ENCODE measurements at places on chromosomes 6 and 20.

DNA sequence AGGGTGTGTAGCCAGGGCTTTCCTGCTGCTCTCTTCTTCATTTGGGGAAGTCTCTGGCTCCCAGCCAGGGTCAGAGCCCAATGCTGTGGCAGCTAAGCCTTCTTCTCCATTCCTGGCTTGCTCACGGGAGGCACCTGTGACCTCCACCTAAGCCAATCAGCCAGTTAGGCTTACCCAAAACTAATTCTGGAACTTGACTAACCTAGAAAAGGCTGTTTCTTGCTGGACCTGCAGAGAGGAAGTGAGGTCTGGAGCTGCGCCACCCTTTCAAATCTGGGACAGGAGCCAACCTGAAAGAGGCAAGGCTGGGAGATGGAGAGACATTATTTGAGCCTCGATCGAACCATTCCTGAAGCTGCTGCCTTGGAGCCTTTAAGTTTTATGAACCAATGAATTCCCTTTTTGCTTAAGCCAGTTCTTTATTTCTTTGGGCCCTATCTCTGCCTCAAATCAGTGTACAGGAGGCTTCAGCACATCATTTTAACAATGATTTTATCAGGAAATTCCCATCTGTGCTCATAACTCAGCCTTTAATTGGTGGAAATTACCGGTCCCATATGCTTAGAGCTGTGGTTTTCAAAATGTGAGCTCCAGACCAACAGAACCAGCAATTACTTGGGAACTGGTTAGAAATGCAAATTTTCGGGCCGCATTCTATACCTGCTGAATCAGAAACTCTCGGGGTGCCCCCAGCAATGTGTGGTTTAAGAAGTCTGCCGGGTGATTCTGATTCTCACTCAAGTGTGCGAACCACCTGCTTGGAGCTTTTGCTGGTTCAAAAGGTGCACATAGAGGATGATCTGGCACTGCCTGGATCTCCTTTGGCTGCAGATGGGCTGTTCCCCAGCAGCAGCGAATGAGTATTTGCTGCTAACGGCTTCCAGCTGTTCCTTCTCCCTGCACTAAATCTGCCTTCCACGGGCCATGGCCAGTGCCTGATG is 97.4 kb upstream of the RNF24 start:
- DNase-seq: no peak

DNA sequence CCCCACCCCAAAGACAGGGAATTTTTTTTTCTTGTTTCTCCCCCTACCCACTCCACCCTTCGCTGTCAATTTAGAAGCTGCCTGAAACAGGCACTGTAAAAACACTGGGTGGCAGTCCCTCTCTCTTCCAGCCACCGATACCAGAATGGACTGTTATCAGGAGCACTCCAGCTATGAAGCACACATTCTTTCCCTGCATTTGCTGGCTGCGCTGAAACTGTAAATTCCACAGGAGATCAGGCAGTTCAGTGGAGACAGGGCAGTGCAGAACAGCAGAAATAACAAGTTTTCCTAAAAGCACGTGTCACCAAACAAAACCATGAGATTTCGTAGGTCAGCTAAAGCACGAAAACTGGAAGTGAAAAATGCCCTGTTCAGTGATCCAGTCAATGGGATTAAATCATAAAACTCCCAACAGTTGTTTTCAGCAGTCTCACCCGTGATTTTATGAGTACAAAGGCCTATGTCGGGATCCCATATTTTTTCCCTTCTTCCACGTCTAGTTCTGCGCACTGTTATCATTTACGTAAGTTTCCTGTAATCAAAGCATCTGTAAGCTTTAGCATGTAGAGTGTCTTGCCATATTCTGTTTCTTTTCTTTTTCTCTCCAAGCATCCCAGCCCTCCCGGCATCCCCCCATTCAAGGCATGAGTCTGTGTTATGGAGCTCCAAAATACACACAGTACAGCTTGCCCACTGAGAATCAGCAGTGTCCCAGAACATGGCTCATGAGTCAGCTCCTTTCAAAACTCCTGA is 359.9 kb upstream of the EPHA7 start:
- DNase-seq: no peak

DNA sequence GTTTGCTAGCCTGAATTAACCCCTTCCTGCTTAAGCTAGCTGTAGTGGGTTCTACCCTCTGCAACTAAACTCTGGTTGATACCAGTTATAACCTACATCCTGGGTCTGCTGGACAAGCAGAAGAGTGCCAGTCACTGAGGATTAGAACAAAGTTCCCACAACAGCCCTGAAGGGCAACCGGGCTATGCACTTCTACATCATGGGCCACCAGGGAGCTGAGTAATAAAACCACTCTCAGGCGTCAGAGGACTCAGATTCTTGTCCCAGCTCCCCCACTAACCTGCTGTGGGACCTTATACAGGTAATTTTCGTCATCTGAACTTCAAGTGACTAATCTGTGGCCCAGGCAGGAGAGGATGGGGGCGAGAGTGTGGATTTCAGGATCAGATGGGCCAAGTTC is 56.8 kb downstream of the EYA2 start:
- no peak for DNase-seq

- no peak for DNase-seq
Observed at GRCh38 chr6:15966000-15966520, 162.8 kb upstream of the MYLIP start.

- DNase-seq: no peak
Observed at GRCh38 chr20:52569201-52569600, 377.6 kb upstream of the ZFP64 start.

DNA sequence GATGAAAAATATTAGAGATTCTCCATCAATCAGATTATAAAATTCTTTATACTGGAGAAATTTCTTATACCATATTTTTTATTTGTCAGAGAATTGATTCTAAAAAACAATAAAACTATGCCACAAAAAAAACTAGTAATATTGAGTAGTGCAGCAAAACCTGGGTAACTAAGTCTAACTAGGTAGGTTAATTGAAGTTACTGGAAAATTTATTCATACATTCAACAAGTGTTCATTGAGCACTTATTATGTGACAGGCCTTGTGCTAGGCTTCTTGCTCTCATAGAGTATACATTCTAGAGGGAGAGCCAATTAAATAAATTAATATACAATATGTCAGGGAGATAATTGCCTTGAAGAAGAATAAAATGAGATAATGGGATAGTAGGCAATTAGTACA is 189.4 kb downstream of the EYA4 start:
- DNase-seq: no peak

DNA sequence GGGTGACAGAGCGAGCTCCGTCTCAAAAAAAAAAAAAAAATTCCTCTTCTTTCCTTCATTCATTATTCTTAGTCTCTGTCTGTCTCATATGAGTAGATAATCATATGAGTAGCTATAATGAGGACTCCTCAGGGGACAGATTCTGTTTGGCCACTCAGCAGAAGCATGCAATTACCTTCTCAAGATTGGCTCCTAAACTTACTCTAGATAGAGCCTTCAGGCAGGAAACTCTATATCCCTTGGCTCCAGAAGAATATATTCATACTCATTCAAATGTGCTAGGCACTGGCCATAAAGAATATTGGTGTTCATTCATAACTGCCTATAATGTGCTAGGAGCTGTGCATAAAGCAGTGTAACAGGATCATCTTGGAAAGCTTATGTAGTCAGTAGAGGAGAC is 2.2 kb upstream of the ACAT2 start:
- no peak for DNase-seq

DNA sequence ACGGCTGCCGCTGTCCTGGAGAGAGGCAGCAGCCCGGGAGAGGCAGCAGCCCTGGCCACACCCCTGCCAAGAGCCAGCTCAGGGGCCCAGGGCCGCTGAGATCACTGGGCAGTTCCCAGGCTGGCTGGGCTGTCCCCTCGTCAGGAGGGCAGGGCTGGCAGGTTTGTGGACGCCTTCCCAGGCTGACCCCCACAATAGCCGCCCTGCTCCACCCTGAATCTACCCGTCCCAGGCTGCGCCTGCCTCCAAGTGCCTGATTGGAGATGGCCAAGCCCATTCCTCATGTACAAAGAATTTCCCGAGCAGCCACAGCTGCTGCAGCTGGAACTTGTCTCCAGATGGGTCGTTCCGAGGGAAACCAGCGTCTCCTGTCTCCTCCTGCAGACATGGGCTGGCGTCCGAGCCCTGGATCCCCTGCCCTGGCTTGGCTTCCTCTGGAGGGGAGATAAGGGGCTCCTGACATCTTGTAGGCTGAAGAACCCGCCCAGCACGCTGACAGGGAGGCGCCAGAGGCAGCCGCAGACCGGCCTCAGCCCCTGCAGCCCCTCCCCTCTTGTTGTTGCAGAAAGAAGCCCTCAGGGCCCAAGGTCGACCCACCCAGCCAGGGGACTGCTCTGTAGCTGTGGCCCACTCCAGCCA is 9.4 kb upstream of the GATA5 start:
- peak; percentile 46 for DNase-seq

- DNase-seq: no peak
Observed at GRCh38 chr6:147752689-147753403, 244.4 kb downstream of the SAMD5 start.

- no peak for DNase-seq
Observed at GRCh38 chr20:25297141-25297905, 49.4 kb downstream of the PYGB start.

DNA sequence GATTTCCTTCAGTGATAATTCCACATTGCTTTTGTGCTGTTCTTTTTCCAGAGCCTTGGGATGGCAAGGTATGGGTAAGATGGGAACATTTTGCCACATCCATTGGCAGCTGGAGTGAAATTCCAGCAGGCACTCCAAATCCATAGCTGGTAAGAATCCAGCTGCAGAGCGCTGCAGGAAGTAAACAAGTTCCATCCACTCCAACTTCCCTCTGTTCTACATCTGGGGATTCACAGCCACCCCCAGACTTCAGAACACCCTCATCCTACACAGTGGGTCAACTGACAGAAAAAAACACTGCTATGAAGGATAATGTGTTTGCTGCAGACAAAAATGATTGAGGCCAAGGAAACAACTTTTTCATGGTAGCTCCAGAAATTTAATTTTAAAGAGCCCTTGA is 747.8 kb downstream of the MAFB start:
- no peak for DNase-seq

DNA sequence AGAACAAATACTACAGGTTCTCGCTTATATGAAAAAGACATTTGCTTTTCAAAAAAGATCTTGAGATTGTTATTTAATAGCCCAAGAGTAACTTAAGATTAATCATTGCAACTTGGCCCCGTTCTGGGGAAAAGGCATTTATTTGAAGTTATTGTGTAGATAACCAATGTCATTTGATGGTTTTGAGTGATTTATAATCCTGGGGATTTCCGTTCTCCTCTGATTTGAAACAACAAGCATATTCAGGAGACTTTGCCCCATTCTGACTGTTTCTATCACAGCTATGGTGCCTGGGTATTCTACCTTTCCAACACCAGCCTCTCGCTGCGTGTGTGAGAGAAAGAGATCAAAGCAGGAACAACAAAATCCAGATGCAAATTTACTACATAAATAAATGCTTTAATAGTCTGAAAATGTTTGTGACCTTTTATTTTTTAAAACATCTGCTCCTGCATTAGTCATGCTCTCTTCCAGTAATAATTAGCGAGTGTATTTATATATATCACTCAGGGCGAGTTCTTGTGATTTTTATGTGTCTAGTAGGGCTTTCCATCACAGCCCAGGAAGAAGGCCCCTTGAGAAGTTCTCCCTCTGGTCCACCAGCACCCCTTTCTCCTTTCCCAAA is 197.9 kb upstream of the FOXQ1 start:
- DNase-seq: no peak

DNA sequence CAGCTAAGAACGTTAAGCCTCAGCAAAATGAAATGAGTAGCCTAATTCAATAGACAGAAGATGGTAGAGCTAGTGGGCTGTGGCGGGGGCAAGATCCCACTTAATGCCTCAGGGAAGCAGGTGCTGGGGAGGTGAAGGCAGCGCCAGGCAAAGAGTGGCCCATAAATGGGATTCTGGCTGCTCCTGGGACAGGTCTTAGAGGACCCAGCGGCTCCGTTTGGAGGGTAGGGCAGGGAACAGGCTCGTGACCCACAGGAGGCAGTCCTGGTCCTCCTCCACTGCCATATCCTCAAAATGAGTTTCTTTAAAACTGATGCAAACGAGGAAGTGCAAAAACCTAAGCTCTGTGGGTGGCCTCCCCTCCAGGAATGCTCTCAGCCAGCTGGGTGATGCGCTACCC is 32.7 kb downstream of the SAYSD1 start:
- no peak for DNase-seq

DNA sequence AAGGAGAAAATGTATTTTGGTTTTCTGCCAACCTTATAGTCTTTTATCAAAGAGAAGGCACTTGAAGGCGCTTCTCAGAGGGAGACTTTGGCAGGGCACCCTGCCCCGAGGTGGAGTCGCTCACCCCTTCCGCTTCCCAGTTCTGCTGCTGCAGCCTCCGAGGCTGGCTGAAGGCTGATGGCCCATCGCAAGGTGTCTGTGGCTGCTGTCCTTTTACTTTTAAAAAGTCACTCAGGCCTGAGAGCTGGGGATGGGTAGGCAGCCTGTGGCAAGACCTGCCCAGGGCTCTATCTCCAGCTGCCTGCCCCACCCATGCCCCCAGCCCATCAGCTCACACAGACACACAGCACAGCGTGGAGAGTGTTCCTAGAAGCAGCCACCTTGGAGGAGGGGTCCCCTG is 206.6 kb upstream of the CST7 start:
- DNase-seq: no peak

DNA sequence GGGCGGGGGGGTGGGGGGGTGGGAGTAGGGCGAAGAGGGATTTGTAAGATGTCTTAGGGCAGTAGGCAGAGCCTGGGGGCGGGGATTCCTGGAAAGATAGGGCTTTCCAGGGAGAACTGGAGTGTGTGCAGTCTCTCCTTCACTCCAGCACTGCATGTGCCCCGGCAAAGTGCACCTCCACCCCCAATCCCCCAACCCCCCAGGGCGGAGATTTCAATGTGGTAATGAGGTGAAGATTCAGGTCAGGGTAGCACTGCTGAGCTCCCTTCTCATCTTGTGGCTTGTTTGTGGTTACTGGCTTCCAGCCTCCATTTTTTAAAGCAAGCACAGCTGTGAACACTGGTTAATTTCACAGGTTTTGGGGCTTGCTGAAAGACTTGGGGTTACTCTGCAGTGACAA is 5.9 kb downstream of the TMEM239 start:
- DNase-seq: no peak

GRCh38 chr20:8912731-8913130 is 156.2 kb upstream of the PLCB4 start:
- DNase-seq: peak; percentile 20

DNA sequence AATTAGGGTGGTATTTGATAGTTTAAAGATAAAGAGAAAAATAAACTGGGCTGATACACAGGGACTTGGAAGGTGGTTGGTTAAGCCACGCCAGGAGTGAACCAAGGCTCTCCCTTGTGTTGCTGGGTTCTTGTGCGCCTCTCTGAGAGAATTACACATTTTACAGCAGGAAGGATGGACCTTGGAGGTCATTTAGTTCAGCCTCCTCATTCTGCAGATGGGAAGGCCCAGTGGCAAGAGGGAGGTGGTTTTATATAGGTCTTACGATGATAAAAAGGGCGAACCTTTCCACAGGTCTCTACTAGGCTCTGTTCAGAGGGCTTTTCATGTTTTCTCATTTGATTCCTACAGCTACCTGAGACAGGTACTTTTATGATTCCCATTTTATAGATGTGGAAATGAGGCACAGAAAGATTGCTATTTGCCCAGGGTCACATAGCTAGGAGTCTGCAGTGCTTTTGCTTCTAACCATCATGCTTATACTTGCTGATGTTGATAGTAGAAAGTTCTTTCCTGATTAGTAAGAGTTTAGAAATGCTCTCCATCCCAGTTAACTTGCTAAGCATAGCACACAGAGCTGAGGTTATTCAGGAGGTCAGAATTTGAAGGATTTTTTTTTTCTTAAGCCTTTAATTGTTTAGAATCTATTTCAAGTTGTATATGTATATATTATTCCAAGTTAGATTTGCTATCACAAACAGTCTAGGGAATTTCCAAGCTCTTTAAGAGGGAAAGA is 12.8 kb downstream of the HIVEP1 start:
- DNase-seq: no peak
